Prostate gland (tissue), 2 donors: ENCODE measurements at places on chromosomes 7 and 10.

- no peak overlapping the region for H3K4me3 ChIP-seq
- H3K27ac ChIP-seq = no peak overlapping the region
- no peak for DNase-seq
Observed at GRCh38 chr10:79324032-79324695, 23.1 kb upstream of the PPIF start.

- H3K36me3 ChIP-seq = no peaks in the 10 kb centered on the region
- no peak overlapping the region for H3K4me3 ChIP-seq
- no peaks in the 10 kb centered on the region for H3K27me3 ChIP-seq
- no peaks in the 10 kb centered on the region for H3K4me1 ChIP-seq
Observed at GRCh38 chr7:12706900-12707536, 19.6 kb downstream of the ARL4A start.

DNA sequence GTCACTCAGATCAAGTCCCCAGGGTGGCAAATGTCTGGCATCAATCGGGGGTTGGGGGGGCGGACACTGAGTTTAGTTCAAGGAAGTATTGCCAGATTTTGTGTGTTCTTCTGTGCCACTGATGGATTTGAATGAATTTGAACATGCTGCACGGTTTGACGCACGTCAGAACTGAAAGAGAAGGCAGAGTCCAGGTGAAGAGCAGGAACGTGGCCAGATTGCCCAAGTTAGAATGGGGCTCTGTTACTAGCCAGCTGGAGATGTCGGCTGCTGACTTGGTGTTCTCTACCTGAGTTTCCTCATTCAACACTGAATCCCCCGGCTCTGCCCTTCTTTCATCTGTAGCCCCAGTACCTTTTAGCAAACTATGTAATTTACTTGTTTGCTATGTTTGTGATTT is 180.2 kb downstream of the PRKCQ start:
- no peak overlapping the region for H3K27ac ChIP-seq
- DNase-seq = no peak

GRCh38 chr10:107129000-107129399 is 35.5 kb downstream of the SORCS1 start:
- no peak overlapping the region for H3K4me3 ChIP-seq
- no peaks in the 10 kb centered on the region for H3K36me3 ChIP-seq
- no peaks in the 10 kb centered on the region for H3K27me3 ChIP-seq
- no peak overlapping the region for H3K27ac ChIP-seq
- H3K4me1 ChIP-seq = no peaks in the 10 kb centered on the region
- no peak for DNase-seq

DNA sequence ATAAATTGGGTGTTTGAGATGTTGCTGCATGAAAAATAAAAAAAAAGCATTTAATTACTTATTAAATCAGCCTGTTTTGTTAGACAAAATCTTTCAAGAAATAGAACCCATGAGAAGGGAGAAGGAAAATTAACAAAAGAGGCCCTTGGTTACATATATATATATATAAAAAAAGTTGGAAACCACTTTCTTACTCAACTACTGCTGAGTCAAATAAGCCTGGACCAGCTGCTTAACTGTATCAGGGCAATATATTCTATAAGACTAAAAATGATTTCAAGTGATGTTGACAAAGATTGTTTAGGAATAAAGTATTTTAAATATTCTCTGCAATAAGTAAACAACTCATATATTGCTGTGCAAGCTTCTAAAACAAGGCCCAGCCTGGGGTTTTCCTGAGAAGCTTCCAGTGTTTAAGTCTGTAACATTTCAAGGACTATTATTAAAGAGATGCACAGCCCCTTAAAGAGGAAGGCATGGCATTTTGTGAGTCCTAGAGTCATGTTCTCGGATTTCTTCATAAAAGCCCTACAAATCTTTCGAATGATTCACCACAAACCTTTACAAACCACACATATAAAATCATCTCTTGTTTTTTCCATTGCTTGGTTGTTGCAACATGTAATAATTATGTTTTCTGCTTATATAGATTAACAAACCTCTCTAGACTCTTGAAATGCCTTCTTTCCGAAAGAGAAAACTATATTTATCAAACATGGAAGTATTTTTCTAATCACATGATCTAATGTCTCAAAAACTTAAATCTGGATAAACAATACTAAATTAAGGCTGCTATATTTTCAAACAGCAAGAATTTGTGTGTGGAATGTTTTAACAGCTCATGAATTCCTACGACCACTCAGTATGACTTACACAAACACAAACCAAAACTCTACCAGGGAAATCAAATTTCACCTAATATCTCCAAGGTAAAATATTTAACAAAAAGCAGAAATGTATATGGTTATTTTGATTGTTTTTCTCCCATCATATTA is 14.3 kb downstream of the JAZF1 start:
- H3K36me3 ChIP-seq = no peaks in the 10 kb centered on the region
- no peak overlapping the region for H3K27ac ChIP-seq
- H3K4me3 ChIP-seq = no peak overlapping the region

DNA sequence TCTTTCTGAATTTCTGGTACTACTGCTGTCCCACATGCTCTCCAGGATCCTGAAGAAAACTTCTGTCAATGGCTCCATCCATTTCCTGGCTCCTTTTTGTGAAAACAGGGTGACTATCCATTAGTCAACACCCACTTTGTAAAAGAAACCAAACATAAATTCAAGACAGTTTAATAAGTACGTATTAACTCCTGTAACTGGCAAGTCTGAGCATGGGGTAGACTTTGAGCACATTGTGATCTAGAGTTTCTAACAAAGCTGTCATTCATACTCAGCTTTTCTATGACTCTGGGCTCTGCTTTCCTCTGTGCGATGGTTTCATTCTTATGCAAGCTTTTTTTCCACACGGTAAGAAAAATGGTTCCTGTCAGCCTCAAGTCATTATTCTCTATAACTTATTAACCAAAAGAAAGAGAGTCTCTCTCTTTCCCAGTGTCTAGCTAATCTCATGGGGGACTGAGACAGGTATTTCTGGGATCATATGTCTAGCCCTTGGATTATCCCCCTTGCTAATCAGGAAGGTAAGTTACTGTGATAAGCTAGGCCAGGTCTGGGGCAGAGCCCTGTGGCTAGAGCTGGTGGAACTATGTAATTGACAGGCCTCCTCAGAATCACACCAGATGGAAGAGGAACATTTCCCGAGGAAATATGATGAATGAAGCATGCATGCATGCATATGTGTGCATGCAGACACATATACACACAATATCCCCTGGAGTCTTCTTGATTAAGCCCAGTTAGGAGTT is 98.5 kb downstream of the GNAI1 start:
- no peaks in the 10 kb centered on the region for H3K36me3 ChIP-seq
- H3K4me3 ChIP-seq = no peak overlapping the region
- no peak overlapping the region for H3K27ac ChIP-seq
- no peaks in the 10 kb centered on the region for H3K27me3 ChIP-seq
- no peaks in the 10 kb centered on the region for H3K4me1 ChIP-seq
- no peak for DNase-seq

GRCh38 chr7:80678707-80679106 is 40.3 kb downstream of the CD36 start:
- H3K4me3 ChIP-seq = no peak overlapping the region
- DNase-seq = no peak
- H3K27ac ChIP-seq = no peak overlapping the region
- no peaks in the 10 kb centered on the region for H3K27me3 ChIP-seq

GRCh38 chr10:1544929-1545328 is 192.4 kb downstream of the ADARB2 start:
- H3K36me3 ChIP-seq = no peaks in the 10 kb centered on the region
- no peak overlapping the region for H3K27ac ChIP-seq
- no peaks in the 10 kb centered on the region for H3K4me1 ChIP-seq
- peaks cover 3% of the 10 kb centered on the region for H3K27me3 ChIP-seq

GRCh38 chr10:70932392-70933196 is 44.2 kb upstream of the PCBD1 start:
- H3K27me3 ChIP-seq = no peaks in the 10 kb centered on the region
- H3K4me1 ChIP-seq = no peaks in the 10 kb centered on the region
- peak; percentile 96 for DNase-seq
- no peak overlapping the region for H3K4me3 ChIP-seq
- no peaks in the 10 kb centered on the region for H3K36me3 ChIP-seq

DNA sequence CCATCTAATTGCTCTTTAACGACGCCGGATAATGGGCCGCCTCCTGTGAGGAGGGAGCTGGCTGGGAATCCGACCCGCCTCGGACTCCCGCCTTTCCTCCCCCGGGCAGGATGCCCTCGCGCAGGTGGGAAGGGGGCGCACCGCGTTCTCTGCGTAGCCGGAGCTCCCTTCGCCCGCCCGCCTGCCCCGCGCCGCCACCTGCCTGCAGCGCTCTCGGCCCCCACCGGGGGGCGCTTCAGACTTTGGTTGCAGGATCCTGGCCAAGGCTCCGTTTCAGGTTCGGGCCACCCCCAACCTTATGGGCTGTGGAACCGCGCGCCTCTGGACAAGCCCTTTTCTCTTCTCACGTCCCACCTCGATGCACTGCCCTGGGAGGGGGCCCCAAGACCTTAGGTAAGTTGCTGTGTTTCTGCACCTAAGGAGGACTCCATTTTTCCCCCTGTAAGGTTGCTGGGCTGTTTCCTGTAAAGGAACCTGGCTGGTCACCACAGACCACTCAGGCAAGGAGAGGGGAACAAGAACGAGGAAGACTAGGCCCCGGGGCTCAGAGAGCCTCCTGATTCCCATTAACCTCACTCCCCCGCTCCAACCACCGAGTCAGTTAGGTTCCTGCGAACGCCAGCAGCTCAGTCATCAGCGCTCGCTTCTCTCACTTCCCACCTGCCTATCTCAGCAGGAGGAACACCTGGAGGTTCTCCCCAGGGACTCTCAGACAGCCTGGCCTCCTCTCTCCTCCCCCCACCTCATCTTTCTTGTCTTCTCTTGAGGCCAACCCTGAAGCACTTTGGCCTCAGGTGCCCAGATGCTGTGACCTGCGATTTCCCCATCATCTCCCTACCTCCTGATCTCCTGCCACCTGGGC is 11.3 kb upstream of the KAZALD1 start:
- no peaks in the 10 kb centered on the region for H3K36me3 ChIP-seq
- no peaks in the 10 kb centered on the region for H3K4me1 ChIP-seq
- no peaks in the 10 kb centered on the region for H3K27me3 ChIP-seq
- H3K27ac ChIP-seq = no peak overlapping the region

DNA sequence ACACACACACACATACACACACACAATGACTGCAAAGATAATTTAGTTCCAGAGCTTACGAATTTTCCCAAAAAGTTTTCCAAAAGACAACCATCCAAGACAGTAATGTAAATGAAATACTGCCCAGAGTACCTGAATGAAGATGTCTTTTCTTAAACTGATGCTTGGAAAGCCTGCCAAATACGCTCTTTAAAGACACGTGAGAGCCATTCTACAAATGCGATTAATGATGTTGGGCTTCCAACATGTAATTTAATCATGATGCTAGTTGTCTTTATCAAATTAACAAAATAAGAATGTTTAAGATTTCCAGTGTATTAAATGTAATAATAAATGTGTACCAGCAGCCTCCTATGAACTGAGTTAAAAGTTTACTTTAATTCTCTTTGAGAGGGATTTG is 11.1 kb downstream of the ERCC6 start:
- H3K36me3 ChIP-seq = peaks cover 10% of the 10 kb centered on the region
- DNase-seq = no peak
- H3K27me3 ChIP-seq = no peaks in the 10 kb centered on the region
- H3K4me1 ChIP-seq = no peaks in the 10 kb centered on the region

GRCh38 chr10:14925268-14925667 is 28.6 kb downstream of the DCLRE1C start:
- H3K4me1 ChIP-seq = no peaks in the 10 kb centered on the region
- H3K27ac ChIP-seq = no peak overlapping the region
- H3K4me3 ChIP-seq = no peak overlapping the region
- no peak for DNase-seq

DNA sequence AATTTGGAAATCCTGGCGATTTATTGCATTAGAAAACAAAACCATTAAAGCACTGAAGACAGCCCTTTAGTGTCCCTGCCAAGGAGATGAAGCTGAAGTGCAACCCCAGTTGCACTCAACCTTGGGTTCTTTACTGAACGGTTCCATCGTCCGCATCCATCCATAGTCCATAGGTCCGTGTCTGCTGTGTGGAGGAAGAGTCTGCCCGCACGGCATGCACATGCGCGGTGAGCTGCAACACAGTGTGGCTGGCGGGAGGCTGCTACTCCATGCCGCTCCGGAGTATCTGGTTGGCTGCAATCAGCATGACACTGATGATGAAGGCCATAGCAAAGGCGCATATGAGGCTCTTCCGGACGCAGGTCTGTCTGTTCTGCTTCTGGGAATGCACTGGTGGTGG is 624.6 kb downstream of the CALN1 start:
- no peak overlapping the region for H3K27ac ChIP-seq
- H3K4me3 ChIP-seq = no peak overlapping the region
- H3K27me3 ChIP-seq = no peaks in the 10 kb centered on the region
- no peak for DNase-seq

GRCh38 chr10:128528167-128528566 is 401.9 kb upstream of the MKI67 start:
- no peaks in the 10 kb centered on the region for H3K36me3 ChIP-seq
- DNase-seq = no peak
- no peak overlapping the region for H3K4me3 ChIP-seq
- H3K27ac ChIP-seq = no peak overlapping the region
- no peaks in the 10 kb centered on the region for H3K4me1 ChIP-seq
- peaks cover 3% of the 10 kb centered on the region for H3K27me3 ChIP-seq

DNA sequence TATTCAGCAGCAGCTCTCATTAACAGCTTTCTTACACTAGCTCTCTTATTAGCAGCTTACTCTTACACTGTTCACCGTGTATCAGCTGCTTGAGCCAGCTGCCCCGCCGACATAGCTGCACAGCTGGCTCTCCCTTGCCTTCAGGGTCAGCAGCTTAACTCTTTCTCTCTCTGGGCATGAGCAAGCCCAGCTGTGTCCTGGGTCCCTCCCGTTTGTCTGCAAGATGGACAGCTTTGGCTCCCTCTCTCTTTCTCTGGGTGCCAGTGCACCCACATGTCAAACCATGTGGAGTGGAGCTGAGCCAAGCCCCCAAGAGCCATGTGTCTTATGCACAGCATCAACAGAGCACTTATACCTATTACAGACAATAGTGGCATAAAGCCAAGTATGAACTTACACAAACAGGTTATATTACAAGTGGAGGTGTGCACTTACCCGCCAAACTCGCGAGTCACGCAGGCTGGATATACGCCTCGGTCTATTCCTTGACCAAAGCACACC is 35.7 kb upstream of the MTPAP start:
- no peaks in the 10 kb centered on the region for H3K4me1 ChIP-seq
- no peak for DNase-seq
- H3K36me3 ChIP-seq = no peaks in the 10 kb centered on the region
